ENCODE measurements at places on chromosomes 6 and 20.

DNA sequence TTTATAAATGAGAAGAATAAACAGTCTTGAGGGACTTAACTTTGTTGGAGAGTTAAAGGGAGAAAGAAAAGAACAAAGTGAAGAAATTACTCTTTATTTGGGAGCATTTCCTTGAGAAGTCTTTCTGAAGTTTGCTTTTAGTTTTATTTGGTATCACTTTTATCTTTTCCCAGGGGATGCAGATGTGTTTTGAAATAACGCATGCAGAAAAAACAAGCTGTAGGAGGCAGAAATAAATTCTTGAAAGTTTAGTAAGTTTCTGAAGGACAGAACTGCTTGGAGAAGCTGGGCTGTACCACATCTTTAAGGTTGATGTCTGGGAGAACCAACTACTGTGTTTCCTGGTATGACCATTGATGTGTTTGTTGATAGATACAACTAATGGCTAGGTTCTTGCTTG lies 75.0 kb downstream of the PLCB4 start:
- no peak for DNase-seq

GRCh38 chr20:1377341-1377871 lies 15.4 kb downstream of the FKBP1A start:
- DNase-seq, result no peak

DNA sequence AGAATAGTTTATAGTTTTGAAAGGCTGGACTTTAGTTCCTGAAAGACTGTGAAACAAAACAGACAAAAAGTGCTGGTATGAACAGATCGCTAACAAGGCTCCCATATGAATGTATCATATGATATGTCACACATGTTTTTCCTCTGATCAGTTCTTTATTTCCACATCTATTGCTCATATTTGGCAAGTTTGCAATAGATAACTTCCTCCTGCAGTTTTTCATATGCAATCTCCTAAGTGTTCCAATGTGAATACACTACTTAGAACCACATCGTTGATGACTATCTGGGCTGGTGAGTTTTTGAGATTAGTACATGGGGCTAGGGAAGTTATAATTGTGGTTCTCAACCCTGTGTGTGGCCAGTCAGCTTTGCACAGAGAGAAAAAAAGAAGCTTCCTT lies 23.1 kb downstream of the CRYBG1 start:
- peak; percentile 80 for DNase-seq

GRCh38 chr6:7243179-7243981 lies 69.6 kb downstream of the SSR1 start:
- peak; percentile 93 for DNase-seq

- peak; percentile 90 for DNase-seq
Observed at GRCh38 chr6:119742188-119742803, 392.7 kb upstream of the MAN1A1 start.
